Psoas muscle (tissue), 8 donors: ENCODE measurements at places on chromosomes 3 and 15.

DNA sequence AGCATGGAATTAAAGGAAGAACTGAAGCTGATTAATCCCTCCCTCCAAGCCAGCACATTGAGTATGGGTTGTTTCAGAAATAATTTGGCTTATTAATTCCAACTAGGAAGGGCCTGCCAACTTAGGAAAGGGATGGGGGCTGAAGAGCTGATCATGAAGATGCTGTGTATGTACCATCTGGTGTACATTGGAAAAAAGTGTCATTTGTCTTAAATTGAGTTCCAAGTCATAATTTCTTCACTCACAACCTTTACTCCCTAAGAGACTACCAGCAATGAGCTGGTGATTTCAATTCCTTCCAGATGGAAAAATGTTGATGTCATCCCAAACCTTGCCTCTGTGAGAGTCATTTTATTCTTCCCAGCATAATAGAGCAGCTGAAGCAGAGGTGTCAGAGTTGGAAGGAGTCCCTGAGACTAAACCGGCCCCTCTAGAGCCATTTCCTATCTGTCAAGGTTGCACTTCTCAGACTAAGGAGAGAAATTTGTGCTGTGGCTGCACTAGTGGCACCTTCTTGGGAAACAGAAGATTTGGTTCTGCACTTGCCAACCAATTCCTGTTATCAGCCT, 79.4 kb downstream of the GTPBP8 start:
- no peak for DNase-seq

- DNase-seq, result no peak
Measured at GRCh38 chr15:57061696-57062095, 143.3 kb downstream of the TCF12 start.

DNA sequence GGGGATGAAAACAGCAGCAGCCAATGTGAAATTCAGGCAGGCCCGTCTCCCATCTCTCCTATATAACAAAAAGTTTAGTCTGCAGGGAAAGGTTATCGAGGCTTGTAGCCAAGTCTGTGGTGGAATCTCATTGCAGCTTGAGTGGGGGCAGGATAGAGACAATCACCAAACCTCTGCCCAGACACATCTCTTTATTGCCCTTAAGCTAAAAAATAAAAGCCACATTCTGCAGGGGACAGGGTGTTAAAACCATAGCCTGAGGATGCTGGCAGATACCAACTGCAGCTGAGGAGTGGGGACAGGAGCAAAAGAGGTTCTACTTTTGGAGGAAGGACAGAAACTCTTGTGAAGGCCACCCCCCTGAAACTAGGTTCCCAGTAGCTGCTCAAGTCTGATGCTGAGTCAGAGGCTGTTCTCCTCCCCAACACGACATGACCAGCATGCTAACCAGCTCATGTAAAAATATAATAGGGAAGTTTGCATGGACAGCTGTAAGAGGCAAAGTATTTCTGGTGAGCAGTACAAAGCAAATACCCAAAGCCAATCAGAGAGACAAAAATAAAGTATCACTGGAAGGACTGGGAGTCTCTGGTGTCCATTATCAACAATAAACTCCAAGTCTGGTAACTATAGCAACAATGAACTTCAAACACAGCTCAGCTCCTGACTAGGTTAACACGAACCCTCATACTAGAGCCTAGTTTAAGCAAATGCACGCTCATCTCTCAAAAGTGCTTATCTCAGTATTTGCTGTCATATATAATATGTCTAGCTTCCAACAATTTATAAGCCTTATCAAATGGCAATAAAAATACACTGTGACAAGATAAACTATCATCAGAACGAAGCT, 362.2 kb upstream of the SLCO3A1 start:
- no peak for DNase-seq

DNA sequence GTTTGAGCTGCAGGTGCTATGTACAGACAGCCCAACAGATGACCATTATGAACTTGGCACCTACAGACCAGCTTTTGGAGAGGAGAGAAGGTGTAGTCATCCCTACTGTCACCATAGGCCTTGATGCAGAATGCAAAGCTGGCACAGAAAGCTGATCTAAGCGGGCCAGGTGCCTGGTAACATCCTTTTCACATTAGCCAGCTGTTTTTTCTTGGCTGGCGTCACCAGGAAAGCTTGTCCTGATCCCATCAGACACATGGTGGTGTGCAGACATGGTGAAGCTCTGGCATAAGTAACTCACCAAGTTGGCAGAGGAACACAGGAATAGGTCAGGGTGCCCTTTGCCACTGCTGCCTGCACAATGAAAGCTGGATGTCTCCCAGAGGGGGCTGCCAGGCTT, 97.2 kb upstream of the MB21D2 start:
- no peak for DNase-seq

DNA sequence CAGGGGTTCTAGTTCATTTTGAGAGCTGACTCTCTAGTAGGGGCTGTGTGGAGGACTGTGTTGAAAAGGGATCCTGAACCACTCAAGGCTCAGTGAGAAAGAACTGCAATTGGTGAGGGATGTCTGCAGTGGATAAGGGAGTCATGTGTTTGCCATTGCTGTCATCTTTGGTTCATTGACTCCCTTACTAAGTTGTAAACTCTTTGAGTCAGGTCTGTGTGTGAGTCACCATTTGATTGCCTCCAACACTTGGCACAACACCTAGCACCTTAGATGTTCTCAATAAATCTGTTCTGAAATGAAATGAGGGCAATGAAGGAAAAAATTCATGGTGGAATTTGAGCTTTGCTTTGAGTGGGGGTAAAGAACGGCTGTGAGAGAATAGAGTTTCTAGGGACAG, 51.7 kb downstream of the PLS1 start:
- DNase-seq, result no peak

- no peak for DNase-seq
Measured at GRCh38 chr15:96457841-96458240, 127.3 kb downstream of the NR2F2 start.

- DNase-seq, result no peak
Measured at GRCh38 chr3:151856118-151856517, 17.3 kb upstream of the SUCNR1 start.

GRCh38 chr3:160076519-160076918, 87.9 kb downstream of the IL12A start:
- no peak for DNase-seq

GRCh38 chr15:99053380-99054024, 45.9 kb upstream of the PGPEP1L start:
- peak; percentile 43 for DNase-seq

GRCh38 chr3:141853629-141854168, 22.7 kb upstream of the ATP1B3 start:
- no peak for DNase-seq

GRCh38 chr3:77513542-77513941, 473.6 kb downstream of the ROBO2 start:
- no peak for DNase-seq

- DNase-seq, result peak; percentile 15
Measured at GRCh38 chr3:59313365-59313764, 263.5 kb upstream of the CFAP20DC start.

DNA sequence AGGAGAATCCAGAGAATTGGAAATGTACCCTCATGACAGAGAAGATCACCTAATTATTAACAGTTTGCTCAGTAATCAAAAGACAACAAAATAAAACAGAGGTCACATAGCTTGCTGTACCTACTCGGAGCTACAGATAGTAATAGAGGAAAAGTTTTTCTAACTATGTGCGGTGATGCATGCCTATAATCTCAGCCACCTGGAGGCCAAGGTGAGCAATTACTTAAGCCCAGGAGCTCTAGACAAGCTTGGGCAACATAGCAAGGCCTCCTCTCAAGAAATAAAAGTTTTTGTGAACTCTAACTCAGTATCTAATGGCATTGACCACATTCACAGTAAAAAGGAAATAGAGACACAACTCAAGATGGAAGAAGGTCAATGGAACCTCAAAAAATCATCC, 243.6 kb downstream of the ATP8B4 start:
- DNase-seq, result no peak

GRCh38 chr3:79038057-79038456, 729.7 kb downstream of the ROBO1 start:
- DNase-seq, result no peak

DNA sequence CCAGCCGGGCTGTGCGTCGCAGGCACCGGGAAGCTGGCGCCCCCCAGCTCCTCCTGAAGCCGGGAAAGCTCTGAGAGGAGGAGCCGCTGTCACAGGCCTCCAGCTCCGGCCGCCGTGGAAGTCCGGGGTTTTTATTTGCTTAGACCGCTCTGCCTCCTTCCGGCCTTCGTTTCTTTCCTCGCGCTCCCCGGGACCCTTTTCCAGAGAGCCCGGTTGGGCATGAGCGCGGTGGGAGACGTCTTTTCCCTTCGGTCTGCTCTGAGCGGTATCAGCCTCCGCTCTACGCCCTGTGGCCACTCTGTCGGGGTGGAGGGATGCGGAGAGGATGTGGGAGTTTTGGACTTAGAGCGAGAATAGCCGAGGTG, 559 bp downstream of the SENP5 start:
- DNase-seq, result peak; percentile 16

DNA sequence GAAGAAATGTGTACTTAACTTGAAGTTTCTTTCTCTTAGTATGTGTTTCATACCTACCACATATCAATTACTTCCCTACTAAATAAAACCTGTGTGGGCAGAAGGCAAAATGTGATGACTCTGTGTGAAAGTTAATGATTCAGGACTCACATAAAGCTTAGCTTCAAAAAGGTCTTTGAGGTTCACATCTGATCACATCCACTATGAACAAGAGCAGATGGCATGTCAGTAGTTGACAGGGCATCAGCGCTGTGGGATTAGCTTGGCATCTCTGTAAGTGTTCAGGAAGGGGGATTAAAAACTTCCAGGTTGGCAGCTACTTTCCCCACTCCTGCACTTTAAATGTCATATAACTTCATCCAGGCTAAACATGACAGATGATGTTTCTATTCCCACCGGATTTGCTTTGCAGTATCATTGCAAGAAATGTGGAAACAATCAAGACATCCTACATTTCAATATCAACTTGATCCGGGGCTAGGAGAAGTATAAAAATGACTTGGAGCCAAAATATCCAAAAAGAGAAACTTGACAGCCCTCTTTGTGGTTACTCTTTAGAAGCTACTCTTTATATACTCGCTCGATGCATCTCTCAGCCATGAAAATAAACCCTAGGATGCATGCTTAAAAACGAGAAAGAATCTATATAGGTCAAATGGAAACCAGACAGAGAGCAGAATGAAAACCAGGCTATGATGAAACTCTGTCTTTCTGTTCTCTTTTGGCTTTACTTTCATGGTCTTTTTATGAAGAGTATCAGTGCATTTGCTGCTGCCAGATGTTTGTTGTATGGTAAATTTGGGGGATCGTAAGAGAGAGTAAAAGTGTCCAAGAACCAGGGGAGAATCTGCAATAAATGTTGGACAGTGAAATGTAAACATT, 273.1 kb upstream of the ALCAM start:
- no peak for DNase-seq

- no peak for DNase-seq
Measured at GRCh38 chr3:71568207-71568606, 15.3 kb downstream of the FOXP1 start.

- no peak for DNase-seq
Measured at GRCh38 chr3:56197991-56198390, 270.3 kb downstream of the ERC2 start.

DNA sequence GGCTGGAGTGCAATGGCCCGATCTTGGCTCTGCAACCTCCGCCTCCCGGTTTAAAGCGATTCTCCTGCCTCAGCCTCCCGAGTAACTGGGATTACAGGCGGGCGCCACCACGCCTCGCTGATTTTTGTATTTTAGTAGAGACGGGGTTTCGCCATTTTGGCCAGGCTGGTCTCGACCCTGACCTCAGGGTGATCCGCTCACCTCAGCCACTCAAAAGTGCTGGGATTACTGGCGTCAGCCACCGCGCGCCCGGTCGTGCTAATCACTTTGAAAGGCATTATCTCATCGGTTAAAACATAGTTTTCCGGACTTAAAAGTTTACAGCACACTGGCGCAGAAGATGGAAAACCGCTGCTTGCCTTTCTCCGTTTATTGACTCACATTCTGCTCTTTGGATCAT, 27.6 kb upstream of the MTHFS start:
- no peak for DNase-seq

DNA sequence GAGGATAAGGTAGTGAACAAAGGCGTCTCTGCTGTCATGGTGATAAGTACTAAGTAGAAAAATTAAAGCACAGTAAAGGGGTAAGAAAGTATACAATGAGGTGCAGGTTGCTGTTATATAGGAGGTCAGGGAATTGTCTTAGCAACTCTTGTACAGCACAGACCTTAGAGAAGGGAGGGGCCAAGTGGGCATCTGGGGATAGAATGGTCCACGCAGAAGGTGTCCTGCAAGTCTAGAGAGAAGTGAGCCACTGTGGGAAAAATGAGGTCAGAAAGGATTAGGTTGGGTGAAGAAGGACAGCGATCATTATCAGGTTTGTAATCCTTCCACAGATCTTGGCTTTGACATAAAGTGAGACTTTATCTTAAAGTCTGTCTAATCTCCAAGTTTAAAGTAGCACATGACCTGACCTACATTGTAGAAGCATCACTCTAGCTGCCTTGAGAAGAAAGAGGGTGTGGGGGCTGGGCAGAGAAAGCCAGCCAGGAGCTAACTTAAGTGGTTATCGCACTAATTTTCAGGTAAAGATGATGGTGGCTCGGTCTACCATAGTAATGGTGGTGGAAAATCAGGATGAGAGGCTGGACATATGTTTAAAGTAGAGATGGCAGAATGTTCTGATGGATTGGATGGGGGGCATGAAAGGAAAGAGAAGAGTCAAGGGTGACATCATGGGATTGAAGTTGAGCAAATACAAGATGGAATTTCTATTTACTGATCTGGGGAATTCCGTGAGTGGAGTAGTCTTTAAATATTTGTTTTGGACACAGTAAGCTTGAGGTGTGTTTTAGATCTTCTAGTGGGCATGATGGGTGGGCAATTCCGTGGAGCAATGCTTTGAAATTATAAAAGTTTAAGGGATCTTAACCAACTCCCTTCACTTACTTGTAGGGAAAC, 919.2 kb downstream of the ROBO1 start:
- DNase-seq, result no peak

GRCh38 chr3:155026999-155027591, 53.0 kb upstream of the MME start:
- no peak for DNase-seq

GRCh38 chr3:43584043-43584826, 37.6 kb downstream of the ANO10 start:
- no peak for DNase-seq

- DNase-seq, result no peak
Measured at GRCh38 chr3:57731311-57731710, 24.8 kb upstream of the SLMAP start.

- DNase-seq, result no peak
Measured at GRCh38 chr3:87006844-87007439, 16.0 kb upstream of the VGLL3 start.

GRCh38 chr15:48965972-48966371, 2.3 kb upstream of the SHC4 start:
- no peak for DNase-seq

- DNase-seq, result no peak
Measured at GRCh38 chr3:29618395-29619282, 337.8 kb downstream of the RBMS3 start.
